ENCODE measurements at places on chromosomes 3 and 15.

DNA sequence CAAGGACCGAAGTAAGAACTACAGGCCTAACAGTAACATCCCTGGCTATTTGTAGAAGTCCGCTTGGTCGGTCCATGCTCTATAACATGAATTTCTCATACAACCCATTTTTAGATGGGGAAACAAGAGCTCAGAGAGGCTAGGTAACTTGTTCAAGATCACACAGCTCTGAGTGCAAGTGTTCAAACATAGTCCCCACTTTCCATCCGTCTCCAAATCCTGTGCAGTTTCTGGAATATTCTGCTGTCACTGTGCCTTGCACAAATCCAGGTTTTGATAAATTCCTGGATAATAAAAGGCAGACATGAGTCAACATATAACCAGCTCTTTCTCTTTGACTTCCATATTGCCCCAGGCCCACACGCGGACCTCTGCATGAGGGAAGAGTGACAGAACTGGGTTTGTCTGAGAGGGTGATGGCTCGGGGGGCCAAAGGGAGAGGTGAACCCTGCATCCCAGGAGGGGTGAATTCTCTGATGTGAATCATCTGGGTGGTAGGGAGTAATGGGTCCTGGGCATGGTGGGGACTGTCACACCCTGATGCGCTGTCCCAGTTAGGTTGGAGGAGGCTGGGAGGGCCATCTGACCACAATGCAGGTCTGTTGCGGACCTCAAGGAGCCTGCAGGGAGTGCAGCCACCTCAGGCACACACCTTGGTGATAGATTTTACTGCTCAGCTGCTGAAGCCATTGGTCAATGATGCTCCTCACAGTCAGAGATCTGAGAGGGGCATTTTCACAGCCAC is 162.2 kb downstream of the SMAD6 start:
- DNase-seq, result no peak

DNA sequence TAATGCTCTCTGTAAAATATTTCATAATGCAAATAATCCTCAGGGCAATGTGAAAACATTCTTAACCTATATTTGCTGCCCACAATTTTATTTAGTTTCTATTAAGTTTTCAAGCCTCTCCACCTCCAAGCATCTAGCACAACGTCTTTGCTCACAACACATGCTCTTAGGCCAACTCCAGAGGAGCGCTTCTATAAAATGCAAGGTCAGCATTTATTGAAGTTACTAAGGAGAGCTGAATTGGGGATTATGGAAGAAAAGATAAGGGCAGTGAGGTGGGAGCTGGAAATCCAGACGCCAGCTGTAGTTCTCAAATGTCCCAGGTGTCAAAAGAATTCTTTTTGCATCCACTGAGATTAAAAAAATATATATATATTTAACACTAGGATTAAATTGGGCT is 996 bp downstream of the RABL3 start:
- no peak for DNase-seq

- no peak for DNase-seq
Observed at GRCh38 chr3:13292375-13292774, 127.7 kb downstream of the NUP210 start.

GRCh38 chr3:160695915-160696327 is 19.0 kb downstream of the ARL14 start:
- DNase-seq, result no peak

GRCh38 chr15:69217381-69217780 is 56.9 kb downstream of the GLCE start:
- no peak for DNase-seq

GRCh38 chr3:128279601-128279880 is 126.3 kb downstream of the EEFSEC start:
- no peak for DNase-seq

- no peak for DNase-seq
Observed at GRCh38 chr3:144128108-144128892, 156.7 kb downstream of the DIPK2A start.

GRCh38 chr3:16587047-16587680 is 18.1 kb downstream of the DAZL start:
- DNase-seq, result no peak

DNA sequence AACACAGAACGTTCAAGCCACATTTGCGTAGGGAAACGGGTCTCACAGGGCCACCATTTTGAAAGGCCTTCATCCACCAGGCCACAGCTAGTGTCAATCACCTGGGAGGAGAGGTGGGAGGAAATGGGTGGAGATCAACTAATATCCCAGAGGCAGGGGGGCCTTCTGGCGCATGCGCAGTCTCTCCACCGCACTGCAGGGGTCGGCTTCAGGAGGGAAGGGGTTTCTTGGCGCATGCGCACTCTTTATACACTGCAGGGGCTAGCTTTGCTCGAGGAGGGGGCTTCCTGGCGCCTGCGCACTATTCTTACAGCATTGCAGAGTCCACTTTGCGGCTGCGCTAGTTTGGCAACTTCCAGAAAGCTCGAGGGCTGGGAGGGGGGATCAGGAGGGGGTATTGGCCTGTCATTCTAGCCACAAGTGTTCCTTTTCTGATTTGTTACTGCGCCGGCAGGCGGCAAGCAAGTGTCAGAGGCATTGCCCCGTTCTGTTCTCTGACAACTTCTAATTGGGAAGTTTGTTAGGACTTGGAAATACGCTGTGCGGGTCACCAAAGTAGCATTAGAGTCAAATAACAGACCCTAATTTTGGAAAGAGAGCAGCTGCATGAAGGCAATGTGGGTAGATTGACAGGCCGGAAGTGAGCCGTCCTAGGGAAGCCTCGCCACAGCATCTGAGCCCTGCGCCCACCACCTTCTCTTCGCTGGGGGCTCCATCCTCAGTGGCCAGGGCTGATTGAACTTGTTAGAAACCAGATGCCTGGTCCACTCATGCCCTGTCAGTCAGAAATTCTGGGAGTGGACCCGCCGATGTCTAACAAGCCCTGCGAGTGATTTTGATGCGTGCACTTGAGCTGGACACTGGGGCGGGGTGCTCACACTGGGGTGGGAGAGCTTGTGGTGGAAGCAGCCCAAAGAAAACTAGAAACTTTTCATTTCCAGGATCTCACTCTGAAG is 173.5 kb upstream of the NDN start:
- no peak for DNase-seq

DNA sequence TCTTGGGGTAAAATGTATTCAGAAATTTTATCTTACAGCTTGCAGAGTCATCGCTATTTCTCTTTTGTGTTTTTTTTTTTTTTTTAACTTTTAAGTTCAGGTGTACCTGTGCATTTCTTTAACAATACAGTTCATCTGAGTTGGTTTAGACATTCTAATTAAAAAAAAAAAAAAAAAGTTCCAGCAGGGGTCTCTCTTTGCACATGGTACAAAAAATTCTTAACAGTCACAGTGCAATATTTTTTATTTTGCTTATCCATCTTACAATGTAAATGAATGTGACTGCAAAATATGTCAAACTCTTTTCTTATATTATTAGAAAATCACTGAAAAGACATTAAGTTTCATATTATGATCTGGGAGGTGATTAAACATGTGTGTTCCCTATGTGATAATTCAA is 47.5 kb upstream of the SLC9A9 start:
- DNase-seq, result no peak

DNA sequence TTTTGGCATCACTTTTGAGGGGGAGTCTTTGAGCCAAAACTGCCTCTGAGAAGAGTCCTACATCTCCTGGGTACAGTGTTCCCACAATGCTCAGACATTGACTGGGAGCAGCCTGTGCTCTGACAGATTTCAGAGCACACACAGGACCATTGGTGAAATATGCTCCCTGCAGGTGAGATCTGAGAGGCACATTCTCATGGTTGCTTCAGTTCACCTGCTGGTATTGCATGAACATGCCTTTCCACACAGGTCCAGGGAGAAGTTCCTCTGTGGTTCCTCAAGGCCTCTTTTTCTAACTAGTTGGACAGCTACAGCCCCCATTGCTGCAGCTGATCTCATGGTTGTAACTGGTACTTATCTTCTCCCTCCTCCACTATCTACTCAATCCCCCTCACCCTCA is 37.0 kb downstream of the FOXL2 start:
- no peak for DNase-seq

DNA sequence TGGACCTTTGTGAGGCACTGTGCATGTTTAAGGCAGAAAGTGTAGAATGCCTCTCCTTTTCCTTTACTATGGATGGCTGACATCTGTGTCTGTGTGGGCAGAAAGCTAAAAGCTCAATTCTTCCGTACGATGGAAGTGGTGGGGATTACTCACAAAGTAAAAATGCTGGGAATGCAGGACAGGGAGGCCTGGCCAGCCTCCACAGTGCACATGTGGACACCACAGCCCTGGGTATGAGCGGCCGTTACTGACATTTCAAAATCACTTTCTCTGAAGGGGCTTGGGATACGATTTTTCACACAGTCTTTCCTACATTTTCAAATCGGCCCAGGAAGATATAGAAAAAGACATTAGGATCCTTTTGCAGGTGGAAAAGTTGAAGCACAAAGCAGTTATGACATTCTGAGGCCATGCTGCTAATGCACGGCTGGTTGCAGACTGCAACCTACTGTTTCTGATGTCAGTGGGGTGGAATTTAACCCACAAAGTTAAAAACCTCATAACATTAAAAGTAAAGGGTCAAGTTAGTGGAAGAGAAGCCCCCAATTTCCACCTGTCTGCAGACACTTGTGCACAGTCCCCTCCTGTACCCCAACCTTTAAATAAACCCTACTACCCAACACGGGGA is 27.9 kb downstream of the EHD4 start:
- DNase-seq, result no peak

DNA sequence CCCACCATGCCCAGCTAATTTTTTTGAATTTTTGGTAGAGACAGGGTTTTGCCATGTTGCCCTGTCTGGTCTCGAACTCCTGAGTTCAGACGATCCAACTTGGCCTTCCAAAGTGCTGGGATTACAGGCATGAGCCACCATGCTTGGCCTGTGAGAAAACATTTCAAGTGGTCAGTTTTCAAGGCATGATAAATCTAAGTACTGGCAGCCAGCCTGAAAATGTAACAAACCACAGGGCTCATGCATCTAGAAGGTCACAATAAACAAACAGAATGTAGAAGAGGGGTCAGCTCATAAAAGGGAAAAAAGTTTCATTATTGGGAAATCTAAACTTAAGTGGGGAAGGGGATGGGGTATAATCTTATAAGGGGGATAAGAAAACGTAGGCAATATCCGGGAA is 39.9 kb downstream of the PPCDC start:
- no peak for DNase-seq

DNA sequence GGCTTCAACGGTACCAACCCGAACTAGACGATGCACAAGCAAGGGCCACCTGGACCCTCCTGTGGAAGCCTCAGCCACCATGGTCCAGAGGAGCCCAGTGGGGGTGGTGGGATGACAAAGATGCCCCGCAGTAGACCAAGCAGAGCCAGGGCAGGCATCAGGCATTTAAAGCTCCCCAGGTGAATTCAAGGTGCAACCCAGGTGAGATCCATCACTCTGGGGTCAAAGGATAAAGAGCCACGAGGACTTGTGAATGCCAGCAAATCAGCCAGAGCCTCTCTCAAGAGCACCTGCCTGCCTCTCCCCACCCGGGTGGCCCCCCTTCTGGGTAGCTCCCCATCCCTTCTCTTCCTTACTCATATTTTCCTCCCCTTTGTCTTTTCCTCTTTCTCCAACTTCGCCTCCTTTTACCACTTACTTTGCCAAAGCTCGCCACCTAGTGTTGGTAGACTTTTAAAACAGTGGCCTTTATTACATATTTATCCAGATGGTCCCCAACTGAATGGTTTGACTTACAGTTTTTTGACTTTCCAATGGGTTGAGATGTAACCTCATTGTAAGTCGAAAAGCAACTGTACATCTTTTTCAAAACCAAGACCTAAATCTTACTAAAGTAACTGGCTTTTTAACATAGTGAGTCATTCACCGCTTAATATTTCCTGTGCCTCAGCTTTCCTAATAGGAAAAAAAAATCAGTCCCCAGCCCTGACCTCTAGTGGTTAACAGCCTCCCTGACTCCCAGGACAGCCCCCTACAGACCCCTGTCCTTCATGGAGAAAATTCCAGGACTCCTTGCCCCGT is 18.8 kb downstream of the PLA2G4F start:
- DNase-seq, result no peak

GRCh38 chr3:99777210-99777549 is 40.5 kb upstream of the CMSS1 start:
- no peak for DNase-seq

DNA sequence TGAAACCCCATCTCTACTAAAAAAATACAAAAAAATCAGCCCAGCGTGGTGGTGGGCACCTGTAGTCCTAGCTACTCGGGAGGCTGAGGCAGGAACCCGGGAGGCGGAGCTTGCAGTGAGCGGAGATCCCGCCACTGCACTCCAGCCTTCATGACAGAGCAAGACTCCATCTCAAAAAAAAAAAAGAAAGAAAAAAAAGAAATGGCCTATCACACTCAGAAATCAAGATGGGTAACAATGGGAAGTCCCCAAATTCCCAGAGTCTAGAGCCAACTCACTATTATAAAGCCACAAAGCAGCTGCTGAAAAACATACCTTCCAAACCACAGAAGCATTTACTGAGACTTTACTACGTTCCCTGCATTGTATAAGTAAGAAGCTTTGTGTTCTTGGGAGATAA is 7.5 kb downstream of the HDGFL3 start:
- no peak for DNase-seq

DNA sequence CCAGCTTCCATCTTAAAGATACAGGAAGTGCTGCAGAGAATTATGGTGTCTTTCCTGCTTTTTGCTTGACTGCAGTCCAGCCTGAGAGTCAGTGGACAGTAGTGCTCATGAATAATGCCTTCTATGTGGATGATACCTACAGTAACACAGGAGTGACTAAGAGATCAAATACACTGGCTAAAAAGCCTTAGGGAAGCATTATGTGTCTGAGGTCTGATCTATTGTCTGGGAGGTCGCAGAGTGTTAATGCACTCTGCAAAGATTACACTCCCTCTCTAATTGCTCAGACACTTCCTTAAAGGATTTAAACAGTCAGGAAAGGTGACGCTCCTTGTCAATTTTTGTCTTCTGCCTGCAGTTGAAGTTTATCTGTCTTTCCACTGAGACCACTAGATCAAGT is 183.6 kb downstream of the MCTP2 start:
- no peak for DNase-seq

GRCh38 chr15:65213241-65213640 is 2.0 kb upstream of the CILP start:
- no peak for DNase-seq

- DNase-seq, result no peak
Observed at GRCh38 chr15:42313463-42313862, 40.2 kb upstream of the TMEM87A start.

DNA sequence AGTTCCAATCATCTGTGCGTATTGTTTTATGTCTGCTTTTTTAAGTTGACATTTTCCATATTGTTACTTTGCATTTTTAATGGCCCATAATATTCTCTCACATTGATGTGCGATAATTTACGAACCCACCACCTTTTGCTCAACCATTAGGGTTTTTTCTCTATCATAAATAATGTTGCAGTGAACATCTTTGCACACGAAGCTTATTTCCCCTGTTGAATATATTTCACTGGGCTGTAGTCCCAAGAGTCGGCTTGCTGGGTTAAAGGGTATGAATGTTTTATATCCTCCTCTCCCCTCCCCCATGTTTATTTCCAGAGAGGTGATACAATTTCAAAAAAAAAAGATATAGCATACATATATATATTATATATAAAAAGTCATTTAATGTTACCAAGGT is 272.7 kb upstream of the RGMA start:
- no peak for DNase-seq

All from stimulated activated CD8-positive, alpha-beta memory T cell treated with anti-CD3 and anti-CD28 coated beads, Interleukin-4, amount 100 ng/mL, for 1 hour (primary cell).